T-helper 17 cell (primary cell): ENCODE measurements at places on chromosomes 16 and 17. TPM values are rescaled to one million over a fixed set of nuclear protein-coding genes. Genes with fewer than 3 reads are reported as not detected.

Gene CRK
- total RNA-seq: 14.8 TPM

GRCh38 chr16:4701791-4702465 lies 8.6 kb downstream of the NUDT16L1 start:
- no peaks in the 10 kb centered on the region for H3K27me3 ChIP-seq
- no peak for DNase-seq
- H3K4me3 ChIP-seq: no peak overlapping the region
- no peak overlapping the region for H3K27ac ChIP-seq
- H3K4me1 ChIP-seq: peaks cover 2% of the 10 kb centered on the region
- peaks cover 2% of the 10 kb centered on the region for H3K36me3 ChIP-seq

DNA sequence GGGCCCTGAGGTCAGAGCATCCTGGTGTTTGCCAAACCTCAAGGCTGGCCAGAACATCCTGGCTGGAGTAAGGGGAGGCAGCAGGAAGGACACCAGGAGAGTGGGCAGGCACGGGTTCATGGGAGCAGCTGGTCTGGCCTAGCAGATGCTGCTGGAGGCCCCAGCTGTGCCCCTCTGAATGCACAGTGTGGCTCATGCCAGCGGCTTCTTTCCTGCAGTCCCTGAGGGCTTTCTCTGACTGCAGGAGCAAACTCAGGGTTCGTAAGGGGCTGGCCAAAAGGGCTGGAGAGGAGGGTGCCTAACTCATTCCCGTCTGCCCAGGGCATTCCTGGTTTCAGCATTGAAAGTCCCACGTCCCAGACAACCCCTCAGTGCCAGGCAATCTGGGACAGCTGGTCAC lies 78.7 kb downstream of the ZDHHC7 start:
- no peak for DNase-seq
- H3K36me3 ChIP-seq: no peaks in the 10 kb centered on the region
- no peak overlapping the region for H3K27ac ChIP-seq
- peaks cover under 1% of the 10 kb centered on the region for H3K27me3 ChIP-seq
- peaks cover 3% of the 10 kb centered on the region for H3K4me1 ChIP-seq
- no peak overlapping the region for H3K4me3 ChIP-seq

Gene TMC7
- not detected for total RNA-seq

Gene DCUN1D3
- total RNA-seq: 3.9 TPM

GRCh38 chr16:86791287-86792035 lies 213.1 kb downstream of the FOXL1 start:
- no peaks in the 10 kb centered on the region for H3K4me1 ChIP-seq
- peaks cover 44% of the 10 kb centered on the region for H3K27me3 ChIP-seq
- no peak overlapping the region for H3K27ac ChIP-seq

DNA sequence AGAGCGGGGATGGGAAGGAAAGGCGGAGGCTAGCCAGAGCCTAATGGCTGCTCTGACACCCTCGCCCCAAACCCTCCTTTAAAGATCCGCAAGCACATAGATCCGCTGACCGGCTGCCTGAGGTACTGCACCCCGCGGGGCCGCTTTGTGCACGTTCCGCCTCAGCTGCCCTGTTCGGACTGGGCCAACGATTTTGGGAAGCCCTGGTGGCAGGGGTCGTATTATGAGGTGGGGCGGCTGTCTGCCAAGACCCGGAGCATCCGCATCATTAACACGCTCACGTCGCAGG lies 663 bp downstream of the CYB5D1 start:
- DNase-seq: peak; percentile 31
- H3K4me3 ChIP-seq: no peak overlapping the region
- peaks cover 6% of the 10 kb centered on the region for H3K36me3 ChIP-seq
- H3K27ac ChIP-seq: no peak overlapping the region
- H3K4me1 ChIP-seq: peaks cover 19% of the 10 kb centered on the region

Gene ANKFN1
- total RNA-seq: not detected

Gene SLC13A2
- total RNA-seq: not detected

DNA sequence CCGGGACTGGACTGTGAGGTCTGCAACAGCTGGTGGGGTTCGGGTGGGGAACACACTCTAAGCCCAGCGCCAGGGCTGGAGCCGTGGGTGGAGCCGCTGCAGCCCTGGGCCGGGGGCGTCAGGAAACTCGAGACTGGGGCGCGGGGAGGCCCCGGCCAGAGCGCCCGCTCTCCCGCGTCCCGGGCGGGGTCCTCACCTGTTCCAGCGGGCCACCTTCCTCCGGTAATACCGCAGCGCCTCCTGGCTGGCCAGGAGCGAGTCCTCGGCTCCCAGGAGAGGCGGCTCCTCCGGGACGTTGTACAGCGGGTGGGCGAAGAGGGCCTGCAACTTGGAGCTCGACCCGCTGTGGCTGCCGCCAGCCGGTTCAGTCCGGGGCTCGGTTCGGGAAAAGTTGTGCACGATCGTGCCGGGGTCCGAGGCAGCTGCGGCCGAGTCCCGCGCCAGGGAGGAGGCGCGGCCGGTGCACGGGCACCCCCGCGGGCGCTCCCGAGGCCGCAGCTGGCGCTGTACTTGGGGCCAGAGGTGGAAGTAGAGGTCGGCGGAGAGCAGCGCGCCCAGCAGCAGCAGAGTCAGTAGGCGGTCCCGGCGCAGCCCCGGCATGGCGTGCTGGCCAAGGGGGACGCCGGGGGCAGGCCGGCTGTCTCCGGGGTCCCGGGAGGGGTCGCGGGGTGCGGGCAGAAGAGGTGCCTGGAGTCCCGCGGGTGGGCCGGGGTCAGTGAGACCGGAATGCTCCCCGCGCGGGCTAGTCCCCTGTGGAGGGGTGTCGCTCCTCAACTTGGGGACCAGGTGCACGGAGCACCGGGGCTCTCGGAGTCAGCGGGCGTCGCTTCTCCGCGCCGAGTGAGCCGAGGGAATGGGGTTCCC lies 868 bp downstream of the FAM20A start:
- peak overlapping the region; percentile 89 for H3K4me3 ChIP-seq
- peaks cover 75% of the 10 kb centered on the region for H3K27me3 ChIP-seq
- no peak overlapping the region for H3K27ac ChIP-seq
- no peak for DNase-seq

Gene SCNN1G
- total RNA-seq: not detected

DNA sequence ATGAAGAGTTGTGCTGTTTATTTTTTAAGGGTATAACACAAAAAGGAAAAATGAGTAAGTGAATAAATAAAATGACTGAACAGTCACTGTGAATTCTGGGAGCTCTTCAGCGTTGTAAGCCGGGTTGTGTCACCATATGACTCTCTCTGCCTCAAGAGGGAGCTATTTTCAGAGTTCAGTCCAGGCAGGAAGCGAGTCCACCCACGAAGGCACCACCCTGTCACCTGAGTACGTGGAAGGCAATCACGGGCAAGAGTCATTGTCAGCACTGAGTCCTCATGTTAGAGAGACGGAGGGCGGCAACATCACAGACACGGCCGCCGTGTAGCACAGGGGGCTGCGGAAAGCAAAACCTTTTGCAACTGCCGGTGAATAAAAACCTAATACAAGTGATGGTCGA lies 227.6 kb downstream of the UTP18 start:
- H3K36me3 ChIP-seq: no peaks in the 10 kb centered on the region
- no peak for DNase-seq
- H3K4me1 ChIP-seq: peaks cover 5% of the 10 kb centered on the region
- no peak overlapping the region for H3K27ac ChIP-seq
- H3K27me3 ChIP-seq: peaks cover 17% of the 10 kb centered on the region

Gene GCGR
- not detected for total RNA-seq

Gene MYLK3
- total RNA-seq: not detected

GRCh38 chr17:61724777-61725176 lies 133.8 kb upstream of the NACA2 start:
- H3K36me3 ChIP-seq: peaks cover 4% of the 10 kb centered on the region
- no peak overlapping the region for H3K4me3 ChIP-seq
- no peak overlapping the region for H3K27ac ChIP-seq

DNA sequence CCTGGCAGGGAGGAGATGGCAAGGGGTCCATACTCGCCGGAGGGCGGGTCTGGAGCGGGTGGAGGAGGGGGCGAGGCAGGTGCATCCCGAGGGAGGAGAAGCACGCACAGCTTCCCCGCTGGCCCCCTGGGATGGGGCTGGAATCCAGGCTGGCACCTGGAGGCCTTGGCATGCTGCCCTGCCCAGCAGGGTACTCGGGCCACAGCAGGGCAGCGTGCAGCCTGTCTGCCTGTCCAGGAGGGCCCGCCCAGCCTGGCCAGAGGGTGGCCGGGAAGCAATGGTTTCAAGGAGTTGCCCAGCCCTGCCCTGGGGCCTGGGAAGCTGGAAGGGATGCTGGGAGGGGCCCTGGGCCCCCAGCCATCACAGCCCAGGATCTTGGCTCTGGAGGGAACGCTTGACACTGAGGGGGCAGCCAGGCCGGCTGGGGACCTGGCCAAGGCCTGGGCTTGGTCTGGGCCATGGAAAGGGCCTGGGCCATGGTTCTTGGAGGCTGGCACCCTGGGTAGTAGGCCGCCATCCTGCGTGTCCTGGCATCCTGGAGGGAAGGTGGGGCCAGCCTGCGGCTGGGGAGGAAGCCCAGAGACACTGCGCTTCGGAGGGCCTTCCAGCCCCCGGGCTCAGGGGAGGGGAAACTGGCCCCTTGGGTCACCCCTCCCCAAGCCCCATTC lies 1.1 kb downstream of the GLIS2 start:
- no peak for DNase-seq
- peak overlapping the region; percentile 75 for H3K4me3 ChIP-seq
- H3K4me1 ChIP-seq: peaks cover 15% of the 10 kb centered on the region
- H3K36me3 ChIP-seq: peaks cover 2% of the 10 kb centered on the region

- H3K4me3 ChIP-seq: no peak overlapping the region
- H3K4me1 ChIP-seq: peaks cover 6% of the 10 kb centered on the region
- H3K27ac ChIP-seq: no peak overlapping the region
- DNase-seq: no peak
Measured at GRCh38 chr16:58418601-58419000, 26.3 kb downstream of the GINS3 start.

GRCh38 chr17:60995680-60996079 lies 318.0 kb downstream of the BCAS3 start:
- H3K36me3 ChIP-seq: peaks cover 2% of the 10 kb centered on the region
- peaks cover 2% of the 10 kb centered on the region for H3K4me1 ChIP-seq
- no peak overlapping the region for H3K27ac ChIP-seq
- no peak for DNase-seq

DNA sequence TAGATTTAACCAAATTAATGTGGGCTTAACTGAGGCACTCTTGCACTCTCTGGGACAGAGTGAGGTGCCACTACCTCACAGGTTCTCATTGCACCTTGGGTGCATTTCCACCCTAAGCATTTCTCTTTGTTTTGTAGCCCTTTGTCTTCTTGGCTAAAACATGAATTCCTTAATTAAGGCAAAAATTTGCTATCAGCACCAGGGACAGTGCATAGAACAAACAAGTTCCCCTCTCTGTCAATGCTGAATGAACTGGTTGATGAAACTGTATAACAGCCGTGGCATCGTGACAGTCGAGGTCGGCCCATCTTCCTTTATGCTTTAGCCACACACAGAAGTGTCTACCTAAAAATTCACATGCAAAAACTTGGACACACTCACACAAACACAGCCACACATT lies 74.8 kb downstream of the HS3ST2 start:
- DNase-seq: no peak
- no peak overlapping the region for H3K27ac ChIP-seq
- H3K27me3 ChIP-seq: peaks cover 33% of the 10 kb centered on the region
- no peaks in the 10 kb centered on the region for H3K36me3 ChIP-seq
- H3K4me3 ChIP-seq: no peak overlapping the region
- H3K4me1 ChIP-seq: no peaks in the 10 kb centered on the region

Gene OTOP3
- total RNA-seq: not detected

DNA sequence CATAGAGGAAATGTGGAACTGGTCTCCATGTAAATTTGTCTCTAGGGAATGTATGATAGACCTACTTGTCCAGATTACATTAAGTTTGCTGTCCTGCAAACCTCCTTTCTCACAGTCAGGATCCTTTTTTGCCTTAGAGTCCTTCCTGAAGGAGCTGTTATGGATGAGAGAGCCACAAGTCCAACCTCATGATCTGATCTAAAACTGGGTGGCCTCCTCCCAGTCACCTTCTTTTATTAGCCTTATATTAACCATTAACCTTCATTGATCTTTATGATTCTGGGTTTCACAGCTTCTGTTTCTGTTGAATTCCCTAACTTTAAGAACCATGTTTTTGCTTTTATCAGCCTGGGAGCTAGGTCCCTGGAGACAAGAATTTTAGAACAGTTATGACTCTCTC lies 64.1 kb downstream of the NEUROD2 start:
- no peaks in the 10 kb centered on the region for H3K27me3 ChIP-seq
- DNase-seq: no peak
- H3K4me1 ChIP-seq: peaks cover 15% of the 10 kb centered on the region
- no peak overlapping the region for H3K4me3 ChIP-seq

Gene RSL1D1
- 159 TPM for total RNA-seq

Gene DNAAF1
- total RNA-seq: not detected

GRCh38 chr16:20851601-20852000 lies 45.3 kb downstream of the REXO5 start:
- H3K27ac ChIP-seq: no peak overlapping the region
- H3K36me3 ChIP-seq: no peaks in the 10 kb centered on the region
- no peaks in the 10 kb centered on the region for H3K27me3 ChIP-seq

Gene RAMP2
- total RNA-seq: not detected

GRCh38 chr16:22928882-22929435 lies 115.0 kb downstream of the HS3ST2 start:
- H3K4me1 ChIP-seq: peaks cover 3% of the 10 kb centered on the region
- peaks cover 72% of the 10 kb centered on the region for H3K27me3 ChIP-seq
- no peak overlapping the region for H3K4me3 ChIP-seq
- DNase-seq: no peak
- no peaks in the 10 kb centered on the region for H3K36me3 ChIP-seq

DNA sequence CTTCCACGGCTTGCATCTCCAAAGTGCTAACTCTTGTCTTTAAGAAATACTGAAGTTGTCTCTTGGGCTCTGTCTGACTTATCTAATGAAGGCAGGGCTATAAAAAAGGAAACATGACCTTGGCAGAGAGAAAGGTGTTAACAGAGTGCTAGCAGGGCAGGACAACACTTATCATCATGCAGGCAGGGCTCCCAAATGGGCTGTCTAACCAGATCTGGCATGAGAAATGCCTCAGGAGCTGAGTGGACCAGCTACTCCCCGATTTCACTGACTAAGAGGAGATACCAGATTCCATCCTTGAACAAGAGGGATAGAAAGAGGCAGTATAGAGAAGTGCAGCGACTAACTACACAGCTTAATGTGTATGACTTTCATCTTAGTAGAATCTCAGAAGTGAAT lies 32.6 kb downstream of the PMP22 start:
- no peak overlapping the region for H3K4me3 ChIP-seq
- peaks cover 2% of the 10 kb centered on the region for H3K4me1 ChIP-seq
- H3K27ac ChIP-seq: no peak overlapping the region
- no peaks in the 10 kb centered on the region for H3K36me3 ChIP-seq
- DNase-seq: no peak
